ENCODE measurements at places on chromosomes 1 and 21. TPM values are rescaled to one million over a fixed set of nuclear protein-coding genes. Genes with fewer than 3 reads are reported as not detected.

PDPN gene
- total RNA-seq = not detected

DNA sequence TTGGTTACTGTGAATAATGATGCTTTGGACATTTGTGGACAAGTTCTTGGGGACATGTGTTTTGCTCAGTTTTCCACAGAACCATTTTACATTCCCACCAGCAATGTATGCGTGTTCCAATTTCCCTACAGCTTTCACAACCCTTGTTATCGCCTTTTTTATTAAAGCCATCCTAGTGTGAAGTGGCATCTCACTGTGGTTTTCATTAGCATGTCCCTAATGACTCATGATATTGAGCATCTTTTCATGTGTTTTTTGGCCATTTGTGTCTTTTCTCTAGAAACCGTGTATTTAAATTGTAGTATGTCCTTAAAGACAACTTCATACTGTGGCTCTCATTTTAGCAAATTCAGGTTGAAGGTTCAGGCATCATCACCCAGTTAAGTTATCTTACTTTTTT is 132.1 kb downstream of the TGFBR3 start:
- H3K4me1 ChIP-seq = peaks cover 17% of the 10 kb centered on the region
- H3K36me3 ChIP-seq = no peaks in the 10 kb centered on the region
- no peak overlapping the region for H3K4me3 ChIP-seq
- no peaks in the 10 kb centered on the region for H3K27me3 ChIP-seq
- H3K27ac ChIP-seq = no peak overlapping the region

GRCh38 chr21:44506279-44507255 is 33.4 kb downstream of the KRTAP10-1 start:
- no peak for DNase-seq
- H3K4me1 ChIP-seq = peaks cover 6% of the 10 kb centered on the region
- no peak overlapping the region for H3K27ac ChIP-seq
- H3K4me3 ChIP-seq = no peak overlapping the region
- H3K27me3 ChIP-seq = peaks cover 2% of the 10 kb centered on the region

GRCh38 chr1:175514387-175514953 is 228.9 kb downstream of the TNR start:
- H3K27me3 ChIP-seq = peaks cover 38% of the 10 kb centered on the region
- H3K4me3 ChIP-seq = no peak overlapping the region
- peaks cover 8% of the 10 kb centered on the region for H3K4me1 ChIP-seq
- DNase-seq = no peak
- no peak overlapping the region for H3K27ac ChIP-seq

RNU1-3 gene
- 3,257 TPM for total RNA-seq

DNA sequence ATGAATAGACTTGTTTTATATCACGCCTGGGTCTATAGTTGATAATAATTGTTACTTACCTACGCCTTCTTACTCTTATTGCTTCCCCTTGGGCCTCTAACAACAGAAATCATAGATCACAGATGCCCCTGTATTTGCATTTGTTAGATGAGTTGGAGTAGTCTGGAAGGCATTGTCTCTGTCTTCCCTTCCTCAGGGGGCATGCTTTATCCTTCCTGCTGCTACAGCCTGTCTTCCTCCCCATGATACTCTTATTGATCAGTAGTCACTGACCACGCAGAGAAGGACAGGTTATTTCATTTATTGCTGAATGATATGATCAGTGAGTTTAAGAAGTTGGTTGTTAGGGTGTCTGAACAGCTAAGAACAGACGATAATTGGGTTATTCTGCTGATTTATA is 98.4 kb downstream of the DNM3 start:
- H3K4me1 ChIP-seq = no peaks in the 10 kb centered on the region
- H3K36me3 ChIP-seq = no peaks in the 10 kb centered on the region
- no peak for DNase-seq
- H3K27me3 ChIP-seq = peaks cover 2% of the 10 kb centered on the region

DNA sequence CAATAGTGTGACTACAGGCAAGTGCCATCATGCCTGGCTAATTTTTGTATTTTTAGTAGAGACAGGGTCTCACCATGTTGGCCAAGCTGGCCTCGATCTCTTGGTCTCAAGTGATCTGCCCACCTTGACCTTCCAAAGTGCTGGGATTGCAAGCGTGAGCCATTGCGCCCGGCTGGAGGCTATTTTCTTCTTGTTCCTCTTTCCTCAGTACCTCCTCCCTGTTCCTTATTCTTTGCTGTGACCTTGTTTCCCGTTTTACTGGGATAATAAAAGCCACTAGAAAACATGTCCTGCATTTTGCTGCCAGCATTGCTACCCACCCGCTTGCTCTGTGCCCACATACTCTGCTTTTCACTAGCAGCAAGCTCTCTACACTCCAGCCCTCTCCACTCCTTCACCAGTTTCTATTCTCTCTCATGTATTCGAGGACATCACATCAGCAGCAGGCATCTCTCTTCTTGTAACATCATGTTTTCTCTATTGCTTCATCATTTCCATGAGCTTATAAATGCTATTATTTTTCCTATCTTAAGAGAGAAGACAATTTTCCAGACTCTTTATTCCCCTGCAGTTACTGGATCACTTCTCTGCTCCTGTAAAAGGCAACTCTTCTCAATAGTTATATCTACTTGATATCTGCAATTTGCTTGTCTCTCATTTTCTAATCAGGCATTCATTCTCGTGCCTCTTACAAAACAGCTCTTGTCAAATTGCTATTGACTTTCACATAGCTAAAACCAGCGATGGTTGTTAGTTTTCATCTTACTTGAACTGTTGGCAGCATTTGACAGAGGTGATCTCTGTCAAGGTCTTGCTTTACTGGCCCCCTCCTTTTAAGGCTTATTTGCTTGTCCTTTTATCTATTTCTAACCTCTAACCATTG is 34.5 kb upstream of the C21orf91 start:
- H3K4me1 ChIP-seq = no peaks in the 10 kb centered on the region
- no peaks in the 10 kb centered on the region for H3K36me3 ChIP-seq
- DNase-seq = no peak
- no peak overlapping the region for H3K4me3 ChIP-seq
- H3K27ac ChIP-seq = no peak overlapping the region
